NCI-H1930 (cell line): ENCODE measurements at places on chromosomes 2 and 18.

DNA sequence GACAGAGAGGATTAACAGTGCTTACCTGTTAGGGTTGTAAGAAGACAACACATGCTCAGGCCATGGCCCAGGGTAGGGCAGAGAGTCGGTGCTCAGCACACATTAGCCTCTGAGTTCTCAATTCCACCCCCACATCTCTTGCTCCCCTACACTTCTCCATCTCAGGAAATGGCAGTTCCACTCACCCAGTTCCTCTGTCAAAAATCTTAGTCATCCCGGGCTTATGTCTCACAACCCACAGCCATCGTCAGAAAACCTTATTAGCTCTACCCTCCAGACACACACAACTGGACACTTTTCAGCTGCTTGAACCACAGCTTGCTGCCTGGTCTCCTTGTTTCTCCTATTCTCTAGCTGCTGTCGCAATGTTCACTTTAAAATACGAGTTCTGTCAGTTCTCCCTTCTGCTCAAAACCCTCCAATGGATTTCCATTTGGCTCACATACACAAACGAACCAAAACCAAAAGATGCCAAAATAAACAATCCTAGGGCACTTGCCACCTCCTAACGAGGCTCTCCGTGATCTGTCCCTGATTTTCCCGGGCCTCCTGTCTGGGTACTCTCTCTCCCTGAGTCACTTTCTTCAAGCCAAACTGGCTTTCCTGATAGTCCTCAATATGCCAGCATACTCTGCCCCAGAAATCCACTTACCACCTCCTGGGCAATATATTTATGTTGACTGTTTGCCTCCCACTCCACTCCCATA lies 89.7 kb downstream of the KCTD1 start:
- no peak for DNase-seq

- no peak for DNase-seq
Observed at GRCh38 chr2:72994991-72995380, 76.5 kb downstream of the SFXN5 start.

- no peak for DNase-seq
Observed at GRCh38 chr18:13549880-13550232, 176.5 kb downstream of the FAM210A start.

DNA sequence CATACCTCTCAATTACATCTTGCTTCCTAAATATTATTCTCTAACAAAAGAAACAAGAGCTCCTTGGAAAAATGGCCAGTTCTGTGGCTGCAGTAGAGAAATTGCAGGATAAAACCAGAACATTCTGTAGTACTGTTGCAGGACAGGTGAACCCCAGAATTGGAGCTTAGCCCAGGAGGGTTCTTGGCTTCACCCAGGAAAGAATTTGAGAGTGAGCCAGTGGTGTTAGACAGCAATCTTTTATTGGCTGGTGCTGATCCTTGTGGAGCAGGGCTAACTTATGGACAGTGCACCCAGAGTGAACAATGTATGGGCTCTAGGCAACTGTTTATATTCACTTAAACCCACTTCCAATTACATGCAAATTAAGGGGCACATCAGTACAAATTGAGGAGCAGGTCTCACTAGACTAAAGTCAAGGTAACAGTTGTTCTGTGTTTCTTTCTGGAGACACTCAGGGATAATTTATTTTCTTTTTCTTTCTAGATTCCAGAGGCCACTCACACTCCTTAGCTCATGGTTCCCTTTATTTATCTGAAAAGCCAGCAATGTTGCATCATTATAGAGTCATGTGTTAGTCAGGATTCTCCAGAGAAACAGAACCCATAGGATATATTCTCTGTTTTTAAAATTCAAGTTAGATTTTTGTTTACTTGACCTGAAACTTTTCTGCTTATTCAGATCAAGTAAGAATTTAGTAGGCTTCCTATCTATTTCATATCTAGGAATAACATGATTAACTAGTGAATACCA lies 348.1 kb downstream of the CCDC85A start:
- DNase-seq = no peak

DNA sequence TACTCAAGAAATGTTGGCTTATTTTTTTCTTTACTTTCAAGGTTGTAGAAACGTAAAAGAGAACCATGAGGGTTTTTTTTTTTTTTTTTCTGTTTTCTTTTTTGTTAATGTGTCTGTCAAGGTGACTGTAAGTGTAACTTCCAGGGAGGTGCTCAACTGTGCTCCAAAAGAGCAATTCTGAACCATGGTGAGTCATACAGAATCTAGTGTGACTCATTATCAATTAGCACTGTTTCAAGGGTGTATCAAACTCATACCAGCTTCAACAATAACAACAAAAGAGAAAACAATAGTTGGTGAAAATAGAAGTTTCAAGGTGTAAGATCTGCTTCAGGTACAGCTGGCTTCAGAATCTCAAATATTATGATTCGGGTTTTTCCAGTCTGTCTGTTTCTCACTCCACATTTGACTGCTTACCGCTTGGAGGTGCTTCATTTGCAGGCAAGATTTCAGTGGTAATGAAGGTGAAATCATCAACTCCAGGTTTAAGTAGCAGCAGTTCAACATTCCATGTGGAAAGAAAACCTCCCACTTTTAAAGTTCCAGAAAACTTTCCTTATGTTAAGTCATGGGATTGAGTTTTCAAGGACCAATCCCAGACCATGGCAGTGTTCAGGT lies 850.6 kb downstream of the CNTNAP5 start:
- DNase-seq = no peak

DNA sequence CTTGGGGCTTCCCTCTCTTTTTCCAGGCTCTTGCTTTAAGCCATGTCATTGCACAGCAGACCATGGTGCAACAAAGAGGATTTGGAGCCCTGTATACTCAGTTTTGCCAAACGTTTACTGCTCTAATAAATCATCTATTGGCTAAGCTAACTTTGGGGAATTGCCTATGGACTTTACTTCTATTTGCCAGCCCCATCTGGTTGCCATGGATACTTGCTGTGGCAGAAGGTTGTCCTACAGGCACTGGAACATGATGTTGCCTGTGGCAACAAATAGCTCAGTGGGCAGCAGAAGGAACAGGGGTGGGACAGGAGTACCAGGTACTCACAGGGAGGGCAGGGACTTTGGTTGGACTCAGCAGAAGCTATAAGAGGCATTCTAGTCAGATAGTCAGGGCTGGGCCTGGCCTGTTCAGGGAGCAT lies 129.7 kb downstream of the CCDC85A start:
- no peak for DNase-seq

DNA sequence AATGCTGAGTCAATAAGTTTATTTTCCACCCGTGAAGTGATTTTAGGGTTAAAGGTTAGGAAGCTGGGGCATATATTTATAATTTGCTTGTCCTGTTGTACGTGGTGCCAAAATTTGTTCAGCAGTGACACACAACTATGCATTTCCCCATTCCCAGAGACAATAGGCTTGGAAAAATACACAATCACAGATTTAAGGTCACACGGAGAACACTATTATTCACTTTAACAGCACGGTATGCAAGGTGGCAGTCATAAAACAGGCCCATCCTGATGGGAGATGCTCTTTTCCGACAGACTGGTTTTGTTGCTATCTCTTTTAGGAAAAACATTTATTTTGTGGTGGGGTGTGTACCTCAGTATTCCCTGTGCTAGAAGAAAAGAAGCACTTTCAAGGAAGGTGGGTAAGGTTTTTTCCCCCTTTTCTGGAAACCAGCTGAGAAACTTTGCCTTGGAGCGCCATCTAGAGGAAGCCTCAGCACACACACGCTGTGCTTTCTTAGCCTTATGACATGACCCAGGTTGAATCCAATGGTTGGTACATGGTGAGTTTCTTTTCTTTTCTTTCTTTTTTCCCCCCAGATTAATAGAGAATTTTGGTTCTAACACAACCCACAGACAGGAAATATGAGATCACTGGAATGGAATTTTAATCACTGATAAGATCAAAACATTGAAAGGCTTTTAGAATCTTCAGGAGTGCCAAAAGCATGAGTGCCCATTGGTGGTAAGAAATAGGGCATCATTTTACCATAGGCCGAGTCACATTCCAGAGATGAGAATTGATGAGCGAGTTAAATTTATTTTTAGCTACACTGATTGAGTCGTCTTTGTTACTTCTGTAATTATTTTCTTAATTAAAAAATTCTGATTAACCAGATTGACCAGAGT lies 332.1 kb downstream of the AGPS start:
- DNase-seq = peak; percentile 80

DNA sequence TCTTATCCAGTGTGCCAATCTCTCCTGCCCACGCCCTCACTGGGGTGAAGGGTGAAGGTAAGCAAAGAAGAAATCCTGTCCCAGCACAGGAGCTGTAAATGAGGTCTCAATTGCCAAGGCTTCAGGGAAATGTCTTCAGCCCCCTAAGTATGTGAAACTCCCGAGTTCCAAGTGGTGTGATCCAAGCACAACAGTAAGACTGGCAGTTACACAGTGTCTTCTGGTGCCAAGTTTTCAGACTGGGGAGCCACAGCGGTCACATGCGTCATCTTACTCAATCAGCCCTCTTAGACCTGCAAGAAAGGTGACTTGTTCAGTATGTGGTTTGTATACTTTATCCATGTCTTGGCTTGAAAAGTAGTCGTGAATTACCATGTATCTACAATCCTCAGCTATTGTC lies 55.0 kb upstream of the SPRED2 start:
- DNase-seq = no peak
